ENCODE measurements at places on chromosomes 3 and 15.
A peak's percentile ranks its signal among the peaks of the same experiment; 100 is the strongest.

- no peak for DNase-seq
Measured at GRCh38 chr3:155560594-155560993, 184.3 kb downstream of the PLCH1 start.

DNA sequence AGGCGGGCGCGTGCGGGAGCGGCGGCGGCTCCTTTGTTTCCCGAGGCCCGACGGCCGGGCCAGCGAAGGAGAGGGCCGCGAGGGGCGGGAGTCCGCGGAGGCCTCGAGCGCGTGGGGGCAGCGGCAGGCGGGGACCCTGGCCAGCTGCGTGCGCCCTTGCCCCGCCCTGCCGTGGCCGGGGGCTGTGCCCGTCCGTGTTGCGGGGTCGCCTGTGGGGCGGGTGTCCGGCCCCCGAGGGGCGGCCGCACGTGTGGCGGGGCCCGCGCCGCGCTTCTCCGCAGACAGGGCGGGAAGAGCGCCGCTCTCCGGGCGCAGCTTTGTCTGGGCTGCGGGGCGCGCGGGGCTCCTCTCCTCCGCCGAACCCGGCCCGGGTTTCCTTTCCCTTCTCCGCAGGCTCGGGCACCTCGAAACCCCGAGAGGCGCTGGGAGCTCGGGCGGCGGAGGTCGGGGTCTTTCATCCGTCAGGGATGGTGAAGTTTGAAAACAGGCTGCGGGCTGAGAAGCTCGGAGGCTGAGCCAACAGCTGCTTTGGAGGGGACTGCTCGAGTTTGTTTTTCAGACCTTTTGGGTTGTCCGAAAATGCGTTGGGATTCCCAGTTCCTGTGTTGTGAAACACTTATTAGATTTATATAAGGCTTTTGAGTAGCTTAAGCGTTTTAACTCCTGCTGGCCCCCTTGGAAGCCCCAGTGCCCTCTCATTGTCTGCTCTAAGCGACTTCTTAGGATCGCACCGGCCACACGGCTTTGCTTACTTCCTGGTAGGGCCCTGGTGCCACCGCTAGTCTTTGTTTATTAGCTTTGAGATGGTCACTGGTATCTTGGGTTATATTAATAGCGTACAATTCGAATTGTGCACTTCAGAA, 817 bp downstream of the USP3 start:
- DNase-seq: peak; percentile 81

- no peak for DNase-seq
Measured at GRCh38 chr3:70250492-70250891, 61.9 kb downstream of the MDFIC2 start.

GRCh38 chr3:80553211-80553610, 785.4 kb upstream of the ROBO1 start:
- DNase-seq: no peak

- DNase-seq: no peak
Measured at GRCh38 chr15:65333148-65333820, 28.8 kb downstream of the RNU5B-1 start.

- no peak for DNase-seq
Measured at GRCh38 chr15:35060591-35060990, 24.5 kb downstream of the NANOGP8 start.

DNA sequence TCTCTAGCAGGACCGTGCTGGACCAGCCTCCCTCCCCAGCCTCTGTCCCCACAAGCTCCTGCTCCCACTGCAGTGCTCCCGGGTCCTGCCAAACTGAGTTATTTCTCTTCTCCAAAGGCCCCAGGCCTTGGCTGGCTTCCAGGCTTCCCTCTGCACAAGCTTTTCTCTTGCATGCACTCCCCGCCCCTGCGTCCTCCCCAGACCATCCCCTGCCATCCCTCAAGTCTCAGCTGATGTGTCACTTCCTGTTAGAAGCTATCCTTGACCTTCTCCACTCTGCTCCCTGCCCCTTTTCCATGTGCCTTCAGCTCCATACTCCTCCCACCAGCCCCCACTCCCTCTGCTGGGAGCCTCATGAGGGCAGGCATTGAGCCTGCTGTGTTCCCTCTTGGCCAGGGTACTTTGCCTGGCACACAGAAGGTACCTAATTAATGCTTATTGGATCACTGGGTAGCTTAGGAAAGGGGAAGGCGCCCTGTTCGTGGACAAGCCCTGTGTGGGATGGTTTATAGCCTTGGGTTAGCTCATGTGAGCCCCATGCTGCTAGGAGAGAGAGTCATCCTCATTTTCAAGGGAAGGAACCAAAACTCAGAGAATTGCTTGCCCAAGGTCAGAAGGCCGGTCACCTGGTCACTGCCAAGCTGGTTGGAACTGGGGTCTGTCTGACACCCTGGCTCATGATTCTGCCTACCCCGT, 56.4 kb downstream of the FEM1B start:
- no peak for DNase-seq

DNA sequence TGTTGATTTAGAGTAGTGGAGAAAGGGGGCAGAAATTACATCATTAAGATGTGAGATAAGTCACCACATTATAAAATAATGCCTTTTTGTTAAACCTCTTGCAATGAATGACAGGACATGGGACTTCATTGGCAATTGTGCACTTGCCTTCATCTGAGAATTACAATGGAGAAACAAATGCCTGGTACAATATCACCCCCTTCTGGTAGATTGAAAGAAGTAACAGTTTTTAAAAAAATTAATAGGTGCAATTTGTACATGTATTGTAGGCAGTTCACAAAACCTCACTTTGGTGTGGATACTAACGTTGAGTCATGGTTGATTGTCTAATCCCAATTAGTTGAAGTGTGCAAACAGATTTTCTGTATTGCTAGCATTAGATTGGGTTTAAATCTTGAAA, 4.6 kb upstream of the P2RY14 start:
- peak; percentile 77 for DNase-seq

GRCh38 chr3:37700466-37701248, 161.0 kb upstream of the CTDSPL start:
- no peak for DNase-seq

- no peak for DNase-seq
Measured at GRCh38 chr15:88803241-88803919, at the start of gene ACAN. TSS of gene ACAN (plus strand) at chr15:88803436. CDS start at chr15:88836207, 32,771 bp downstream.

All from hematopoietic multipotent progenitor cell treated with erythropoietin and hydrocortisone succinate and interleukin-3 and kit ligand, for 8 days (in vitro differentiated cells).